Stimulated activated CD4-positive, alpha-beta T cell treated with anti-CD3 and anti-CD28 coated beads, Interleukin-1b, Interleukin-23, amount 100 ng/mL, for 1 hour (primary cell): ENCODE measurements at places on chromosomes 7 and 10.
A peak's percentile ranks its signal among the peaks of the same experiment; 100 is the strongest.

DNA sequence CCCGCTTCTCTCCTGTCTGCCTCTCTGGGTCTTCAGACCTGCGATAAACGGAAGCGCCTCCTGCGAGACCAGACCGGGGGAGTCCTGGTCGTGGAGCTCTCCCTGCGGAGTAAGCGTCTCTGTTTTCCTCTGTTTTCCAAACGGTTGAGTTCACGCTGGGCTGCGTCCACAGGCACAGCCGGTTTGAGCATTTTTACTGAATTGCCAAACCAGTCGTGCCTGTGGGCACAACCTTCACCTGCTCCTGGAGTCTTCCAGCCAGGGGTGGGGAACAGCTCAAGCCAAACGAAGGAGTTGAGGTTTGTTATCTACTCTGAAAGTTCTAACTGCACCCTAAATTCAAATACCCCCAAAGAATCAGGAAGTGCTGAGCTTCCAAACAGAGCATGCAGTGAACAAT lies 16.3 kb downstream of the TECTB start:
- no peak for DNase-seq

GRCh38 chr10:29607576-29607975 lies 27.2 kb downstream of the SVIL start:
- no peak for DNase-seq

DNA sequence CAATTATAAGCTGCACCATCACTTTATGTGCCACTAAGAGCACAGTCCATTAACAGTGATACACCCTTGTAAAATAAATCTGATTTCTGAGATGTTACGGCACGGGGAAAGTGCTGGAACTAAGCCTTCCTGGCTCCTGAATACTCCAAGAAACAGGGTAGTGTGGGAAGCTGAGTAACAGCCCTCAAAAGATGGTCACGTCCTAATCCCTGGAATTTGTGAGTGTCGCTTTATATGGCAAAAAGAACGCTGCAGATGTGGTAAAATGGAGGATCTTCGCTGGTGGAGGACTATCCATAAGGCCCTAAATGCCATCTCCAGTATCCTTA lies 13.5 kb downstream of the ESYT2 start:
- no peak for DNase-seq

GRCh38 chr7:974820-975681 lies at the start of gene COX19:
Gene COX19, minus strand, starts transcription at chr7:975549. Its CDS starts 40 bp downstream, at chr7:975509.
- DNase-seq: peak; percentile 79
